Upper lobe of left lung (tissue), 6 donors: ENCODE measurements at places on chromosomes 7 and 10. TPM values are rescaled to one million over a fixed set of nuclear protein-coding genes. Genes with fewer than 3 reads are reported as not detected.
A peak's percentile ranks its signal among the peaks of the same experiment; 100 is the strongest.

Gene SLC26A5
- 1.3 TPM for total RNA-seq

DNA sequence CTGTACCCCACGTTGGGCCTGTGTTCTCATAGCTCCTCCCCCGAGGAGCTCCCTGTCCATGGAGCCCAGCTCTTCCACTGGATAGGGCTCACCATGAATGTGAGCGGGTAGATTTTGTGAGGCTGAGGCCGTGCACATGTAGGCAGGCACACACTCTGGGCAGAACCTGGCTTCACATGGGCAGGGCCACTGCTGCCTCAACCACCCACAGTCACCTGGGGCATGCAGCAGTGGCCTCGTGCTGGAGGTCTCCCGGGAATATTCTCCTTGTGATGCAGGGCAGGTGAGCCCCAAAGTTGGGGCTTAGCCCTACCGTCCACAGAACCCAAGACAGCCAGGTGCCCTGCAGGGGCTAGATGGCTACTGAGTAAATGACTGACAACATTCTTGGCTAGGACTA, 116.6 kb downstream of the TMEM130 start:
- no peaks in the 10 kb centered on the region for H3K36me3 ChIP-seq
- H3K4me1 ChIP-seq: no peaks in the 10 kb centered on the region
- H3K4me3 ChIP-seq: no peak overlapping the region
- H3K27ac ChIP-seq: no peak overlapping the region
- no peak for DNase-seq
- no peaks in the 10 kb centered on the region for H3K27me3 ChIP-seq

DNA sequence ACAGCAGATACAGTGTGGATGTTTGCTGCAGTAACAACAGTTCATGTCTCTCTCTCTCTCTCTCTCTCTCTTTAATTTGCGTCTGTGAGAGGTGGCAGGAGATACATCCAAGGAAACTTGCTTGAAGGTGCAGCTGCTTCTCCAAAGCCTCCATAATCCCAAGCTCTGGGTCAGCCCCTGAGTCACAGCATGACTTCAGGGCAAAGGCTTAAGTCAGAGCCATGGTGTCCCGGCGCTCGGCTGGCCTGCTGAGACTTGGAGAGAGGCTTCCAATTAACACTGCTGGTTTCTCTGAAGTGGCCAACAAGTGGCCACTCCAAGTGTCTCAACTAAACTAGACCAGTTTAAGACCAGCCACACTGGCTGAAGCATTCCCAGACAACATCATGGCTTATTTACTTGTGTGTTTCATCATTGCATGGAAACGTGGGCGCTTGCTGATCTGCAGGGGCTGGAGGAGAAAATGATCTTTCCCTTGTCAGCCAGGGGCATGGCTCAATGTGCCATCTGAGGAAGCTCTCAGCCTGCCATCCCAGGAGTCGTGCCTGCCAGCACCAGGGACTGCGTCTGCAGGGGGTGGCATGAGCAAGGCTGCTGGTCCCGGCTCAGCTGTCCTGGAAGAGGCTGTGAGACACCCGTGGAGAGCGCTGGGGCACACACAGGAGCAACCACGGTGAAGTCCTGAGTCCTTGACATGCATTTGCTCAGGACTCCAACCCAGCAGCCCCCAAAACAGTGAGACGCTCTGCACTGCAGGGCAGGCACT, 254.2 kb downstream of the COBL start:
- H3K27me3 ChIP-seq: no peaks in the 10 kb centered on the region
- H3K4me1 ChIP-seq: peaks cover 4% of the 10 kb centered on the region
- no peak overlapping the region for H3K4me3 ChIP-seq

- no peaks in the 10 kb centered on the region for H3K4me1 ChIP-seq
- H3K27me3 ChIP-seq: no peaks in the 10 kb centered on the region
- H3K27ac ChIP-seq: no peak overlapping the region
- H3K36me3 ChIP-seq: no peaks in the 10 kb centered on the region
- no peak for DNase-seq
These were observed 5.9 kb downstream of the SEMA3E start for GRCh38 chr7:83643012-83643411.

DNA sequence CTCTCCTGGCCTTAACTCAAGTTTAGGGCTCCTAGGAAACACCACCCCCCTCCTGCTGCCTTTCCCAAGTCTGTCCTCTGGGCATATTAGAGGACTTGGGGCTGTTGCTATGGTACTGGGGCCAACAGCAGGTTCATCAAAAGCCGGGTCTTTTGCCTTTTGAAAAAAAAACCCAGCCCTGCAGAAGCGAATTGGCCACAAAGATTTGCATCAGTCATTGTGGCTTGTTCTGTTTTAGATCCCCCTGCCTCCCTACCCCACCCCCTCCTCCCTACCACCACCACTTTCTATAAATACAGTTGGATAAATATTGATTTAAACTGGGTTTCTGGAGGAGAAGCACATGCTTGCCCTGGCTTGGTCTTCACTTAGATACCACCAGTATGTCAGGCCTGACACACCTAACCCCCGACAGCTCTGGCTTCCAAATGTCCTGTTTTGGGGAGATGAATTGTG, 7.0 kb downstream of the MXI1 start:
- H3K27me3 ChIP-seq: no peaks in the 10 kb centered on the region
- H3K4me1 ChIP-seq: peaks cover 26% of the 10 kb centered on the region
- no peak for DNase-seq
- no peak overlapping the region for H3K27ac ChIP-seq
- no peaks in the 10 kb centered on the region for H3K36me3 ChIP-seq

DNA sequence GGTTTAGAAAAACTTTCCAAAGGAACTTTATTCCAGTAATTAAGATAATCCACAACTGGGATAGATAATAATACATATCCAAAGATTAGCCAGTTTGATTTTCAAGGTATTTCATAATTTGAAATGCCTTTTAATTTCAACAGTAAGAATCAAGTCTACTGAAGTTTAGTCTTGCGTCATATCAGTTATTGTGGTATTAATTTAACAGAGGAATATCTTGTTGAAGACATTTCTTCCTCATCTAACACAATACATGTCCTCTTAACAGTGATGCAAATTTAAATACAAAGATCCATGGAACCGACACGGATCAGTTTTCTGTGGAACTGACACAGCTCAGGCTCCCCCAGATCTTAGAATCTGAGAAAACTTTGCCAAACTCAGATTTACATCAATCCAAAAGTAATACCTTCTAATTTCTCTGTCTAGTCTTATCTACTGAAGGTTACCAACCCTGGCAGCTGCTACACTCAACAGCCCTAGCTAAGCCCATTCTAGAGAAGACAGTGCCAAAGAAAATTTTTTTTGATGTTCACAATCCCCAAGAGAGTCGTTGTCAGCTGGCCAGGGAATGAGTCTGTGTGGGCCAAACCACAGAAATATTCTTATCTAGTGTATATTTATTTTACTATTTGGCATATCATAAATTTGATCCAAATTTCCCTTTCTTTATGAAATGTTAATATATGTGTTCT, 365.2 kb upstream of the MEOX2 start:
- no peaks in the 10 kb centered on the region for H3K27me3 ChIP-seq
- no peak overlapping the region for H3K27ac ChIP-seq
- H3K36me3 ChIP-seq: no peaks in the 10 kb centered on the region
- H3K4me1 ChIP-seq: no peaks in the 10 kb centered on the region
- H3K4me3 ChIP-seq: no peak overlapping the region

Gene ELOVL3
- not detected for total RNA-seq

- H3K36me3 ChIP-seq: no peaks in the 10 kb centered on the region
- no peak overlapping the region for H3K27ac ChIP-seq
- no peaks in the 10 kb centered on the region for H3K4me1 ChIP-seq
- H3K4me3 ChIP-seq: no peak overlapping the region
- no peaks in the 10 kb centered on the region for H3K27me3 ChIP-seq
These were observed 242.5 kb downstream of the VTI1A start for GRCh38 chr10:112689327-112690072.

Gene KLF14
- total RNA-seq: not detected

Gene SLC13A1
- total RNA-seq: not detected

Gene LARP4B
- total RNA-seq: 106 TPM

Gene RBP3
- total RNA-seq: not detected

- peaks cover 6% of the 10 kb centered on the region for H3K4me1 ChIP-seq
- no peaks in the 10 kb centered on the region for H3K27me3 ChIP-seq
- no peak for DNase-seq
- H3K36me3 ChIP-seq: no peaks in the 10 kb centered on the region
- no peak overlapping the region for H3K27ac ChIP-seq
These were observed 37.0 kb downstream of the CPVL start for GRCh38 chr7:29109358-29109757.

GRCh38 chr7:39927018-39927417, 23.0 kb upstream of the CDK13 start:
- no peaks in the 10 kb centered on the region for H3K36me3 ChIP-seq
- no peak overlapping the region for H3K27ac ChIP-seq
- H3K4me3 ChIP-seq: no peak overlapping the region
- H3K4me1 ChIP-seq: no peaks in the 10 kb centered on the region
- no peaks in the 10 kb centered on the region for H3K27me3 ChIP-seq

GRCh38 chr10:44938956-44939355, 20.6 kb upstream of the RASSF4 start:
- no peaks in the 10 kb centered on the region for H3K27me3 ChIP-seq
- no peak overlapping the region for H3K27ac ChIP-seq
- no peaks in the 10 kb centered on the region for H3K36me3 ChIP-seq
- no peak for DNase-seq

DNA sequence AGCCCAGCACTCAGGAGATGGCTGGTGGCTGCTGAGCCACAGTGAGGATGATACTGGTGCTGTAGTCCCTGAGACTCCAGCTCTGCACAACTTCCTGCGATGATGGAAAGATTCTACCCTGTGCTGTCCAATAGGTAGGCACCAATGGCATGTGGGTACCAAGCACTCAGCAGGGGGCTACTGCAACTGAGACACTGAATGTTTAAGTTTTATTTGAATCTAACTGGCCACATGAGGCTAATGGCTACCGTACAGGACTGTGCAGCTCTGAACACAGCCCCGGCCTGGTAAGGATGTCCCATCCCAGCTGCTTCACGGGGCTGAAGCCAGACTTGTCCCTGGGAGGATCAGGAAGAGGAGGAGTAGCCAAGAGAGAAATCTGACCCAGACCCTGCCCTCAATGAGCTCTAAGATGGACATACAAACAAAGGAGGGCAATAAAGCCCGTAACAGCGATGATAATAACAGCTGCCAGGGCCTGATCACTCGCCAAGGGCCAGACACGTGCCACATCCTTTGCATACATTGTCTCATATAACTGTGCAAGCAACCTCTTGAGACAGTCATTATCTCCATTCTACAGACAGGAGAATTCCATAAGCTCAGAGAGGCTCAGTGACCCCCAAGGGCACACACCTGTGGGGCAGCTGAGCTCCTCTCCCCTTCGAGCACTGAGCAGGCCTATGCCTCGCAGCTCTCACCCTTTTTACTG, 3.8 kb downstream of the GPRIN2 start:
- H3K36me3 ChIP-seq: no peaks in the 10 kb centered on the region
- H3K27ac ChIP-seq: no peak overlapping the region
- DNase-seq: peak; percentile 21
- peaks cover 15% of the 10 kb centered on the region for H3K4me1 ChIP-seq
- no peak overlapping the region for H3K4me3 ChIP-seq

GRCh38 chr10:97361537-97361901, 27.0 kb upstream of the FRAT2 start:
- H3K4me3 ChIP-seq: no peak overlapping the region
- peaks cover 26% of the 10 kb centered on the region for H3K4me1 ChIP-seq
- DNase-seq: no peak
- no peaks in the 10 kb centered on the region for H3K27me3 ChIP-seq
- peaks cover 44% of the 10 kb centered on the region for H3K36me3 ChIP-seq
- no peak overlapping the region for H3K27ac ChIP-seq

- no peaks in the 10 kb centered on the region for H3K36me3 ChIP-seq
- H3K4me1 ChIP-seq: no peaks in the 10 kb centered on the region
- H3K27me3 ChIP-seq: no peaks in the 10 kb centered on the region
- no peak overlapping the region for H3K27ac ChIP-seq
- DNase-seq: no peak
These were observed 724.0 kb downstream of the ANKRD7 start for GRCh38 chr7:118948508-118948907.

Gene OPALIN
- total RNA-seq: not detected

Gene EN2
- total RNA-seq: not detected

DNA sequence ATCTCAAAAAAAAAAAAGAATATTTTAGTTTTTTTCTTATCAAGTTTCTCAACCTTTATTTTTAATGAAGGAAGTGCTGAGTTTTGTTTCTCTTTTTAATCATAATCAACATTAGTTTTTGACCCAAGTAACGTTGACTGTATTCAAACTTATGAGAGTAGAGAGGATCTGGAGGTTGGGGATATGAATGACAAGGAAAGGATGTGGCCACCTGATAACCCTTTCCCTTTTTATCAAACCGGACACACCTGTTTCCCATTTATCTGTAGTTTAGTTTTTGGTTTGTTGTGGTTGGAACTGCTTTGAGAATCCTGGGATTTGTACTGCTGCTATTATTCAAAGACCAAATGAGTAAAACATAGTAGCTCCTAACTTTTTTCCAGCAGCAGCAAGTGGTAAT, 38.6 kb downstream of the HACD1 start:
- no peaks in the 10 kb centered on the region for H3K27me3 ChIP-seq
- no peak for DNase-seq
- no peak overlapping the region for H3K27ac ChIP-seq
- no peaks in the 10 kb centered on the region for H3K36me3 ChIP-seq
- H3K4me3 ChIP-seq: no peak overlapping the region

Gene STEAP1B
- not detected for total RNA-seq

- no peak overlapping the region for H3K27ac ChIP-seq
- H3K27me3 ChIP-seq: no peaks in the 10 kb centered on the region
- no peak for DNase-seq
- H3K36me3 ChIP-seq: no peaks in the 10 kb centered on the region
- H3K4me3 ChIP-seq: no peak overlapping the region
- no peaks in the 10 kb centered on the region for H3K4me1 ChIP-seq
These were observed 99.8 kb downstream of the SND1 start for GRCh38 chr7:127751490-127752448.

Gene BLNK
- 10.0 TPM for total RNA-seq

DNA sequence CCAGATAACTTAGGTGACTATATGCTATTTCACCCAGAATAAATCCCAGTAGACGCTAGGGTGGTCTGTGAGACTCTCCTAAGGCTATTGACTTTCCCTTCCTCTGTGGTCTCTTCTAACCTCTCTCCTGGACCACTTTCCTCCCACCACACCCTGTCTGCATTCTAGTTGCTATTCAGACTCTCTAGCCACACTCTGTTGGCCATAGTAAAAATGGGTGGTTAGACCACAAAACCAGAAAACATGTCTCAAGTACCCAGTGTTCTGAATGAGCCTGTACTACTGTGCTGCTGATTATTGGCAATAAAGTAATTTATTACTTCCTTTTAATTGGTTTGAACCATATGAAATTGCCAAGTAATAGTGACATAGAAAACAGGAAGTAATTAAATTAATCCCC, 240.8 kb downstream of the KIF20B start:
- no peak overlapping the region for H3K27ac ChIP-seq
- no peak overlapping the region for H3K4me3 ChIP-seq
- no peaks in the 10 kb centered on the region for H3K36me3 ChIP-seq
- H3K27me3 ChIP-seq: no peaks in the 10 kb centered on the region
- no peak for DNase-seq

- H3K27ac ChIP-seq: peak overlapping the region; percentile 2
- peaks cover 21% of the 10 kb centered on the region for H3K36me3 ChIP-seq
- peaks cover 11% of the 10 kb centered on the region for H3K4me1 ChIP-seq
- no peaks in the 10 kb centered on the region for H3K27me3 ChIP-seq
- H3K4me3 ChIP-seq: peak overlapping the region; percentile 13
These were observed 210.1 kb downstream of the TNS3 start for GRCh38 chr7:47371733-47372368.

Gene GDF2
- total RNA-seq: not detected

- H3K27me3 ChIP-seq: no peaks in the 10 kb centered on the region
- no peak overlapping the region for H3K27ac ChIP-seq
- H3K36me3 ChIP-seq: no peaks in the 10 kb centered on the region
These were observed 11.4 kb downstream of the RABGEF1 start for GRCh38 chr7:66751945-66752344.
